ENCODE measurements at places on chromosomes 1 and 21.

GRCh38 chr1:167541610-167542009, 12.0 kb downstream of the CREG1 start:
- no peak for DNase-seq

GRCh38 chr1:21872445-21873079, 60.5 kb downstream of the LDLRAD2 start:
- no peak for DNase-seq

DNA sequence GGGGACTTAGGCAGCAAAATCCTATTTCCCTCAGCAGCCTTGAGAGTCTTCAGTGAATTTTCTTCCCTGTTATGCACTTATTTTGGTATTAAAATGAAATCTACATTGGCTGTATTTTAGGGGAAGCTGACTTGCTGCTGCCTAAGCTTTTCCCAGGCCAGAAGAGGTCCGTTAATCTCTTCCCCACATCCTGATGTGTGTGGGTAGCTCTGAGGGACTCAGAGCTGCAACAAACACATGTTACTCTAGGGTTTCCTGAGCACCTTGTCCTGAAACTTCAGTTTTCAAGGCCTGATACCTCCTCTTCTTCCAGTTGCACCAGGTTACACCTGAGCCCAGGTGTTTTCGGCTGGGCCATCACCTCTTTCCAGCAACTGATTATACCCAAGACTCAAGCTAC, 51.5 kb downstream of the SYT6 start:
- no peak for DNase-seq

GRCh38 chr1:228398741-228399461, 7.7 kb downstream of the TRIM11 start:
- no peak for DNase-seq

- DNase-seq = no peak
Measured at GRCh38 chr1:200250469-200250868, 159.4 kb downstream of the ZNF281 start.

- no peak for DNase-seq
Measured at GRCh38 chr1:84687714-84688462, 2.4 kb downstream of the SSX2IP start.
